ENCODE measurements at places on chromosomes 7 and 10.
A peak's percentile ranks its signal among the peaks of the same experiment; 100 is the strongest.

- no peak for DNase-seq
These were observed 99.9 kb downstream of the MPP7 start for GRCh38 chr10:28202941-28203352.

DNA sequence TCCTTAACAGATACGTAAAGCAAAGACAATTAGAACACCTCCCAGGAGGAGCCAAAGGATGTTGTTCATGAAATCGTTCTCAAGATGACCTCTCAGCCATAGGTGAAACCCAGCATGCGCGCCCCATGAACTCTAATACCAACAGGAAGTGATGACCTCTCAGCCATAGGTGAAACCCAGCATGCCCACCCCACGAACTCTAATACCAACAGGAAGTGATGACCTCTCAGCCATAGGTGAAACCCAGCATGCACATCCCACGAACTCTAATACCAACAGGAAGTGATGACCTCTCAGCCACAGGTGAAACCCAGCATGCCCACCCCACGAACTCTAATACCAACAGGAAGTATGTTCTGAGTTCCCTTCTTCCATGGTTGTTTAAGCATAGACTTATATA is 205.2 kb upstream of the ADARB2 start:
- DNase-seq = no peak

DNA sequence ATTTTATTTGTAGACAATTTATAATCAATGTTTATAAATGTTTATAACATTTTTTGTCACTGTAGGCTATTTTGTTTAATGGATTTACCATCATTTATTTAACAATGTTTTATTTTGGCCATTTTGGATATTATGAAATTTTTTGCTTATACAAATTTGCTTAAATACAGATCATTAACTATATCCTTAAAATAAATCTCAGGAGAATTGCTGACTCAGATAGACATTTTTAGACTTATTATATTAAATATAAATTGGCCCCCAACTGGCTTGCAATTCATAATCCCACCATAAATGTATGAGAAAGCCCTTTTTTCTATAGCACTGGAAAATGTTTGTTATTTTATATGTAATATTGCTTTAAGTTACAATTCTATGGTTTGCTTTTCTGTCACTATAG is 3.8 kb upstream of the CLRN3 start:
- no peak for DNase-seq

DNA sequence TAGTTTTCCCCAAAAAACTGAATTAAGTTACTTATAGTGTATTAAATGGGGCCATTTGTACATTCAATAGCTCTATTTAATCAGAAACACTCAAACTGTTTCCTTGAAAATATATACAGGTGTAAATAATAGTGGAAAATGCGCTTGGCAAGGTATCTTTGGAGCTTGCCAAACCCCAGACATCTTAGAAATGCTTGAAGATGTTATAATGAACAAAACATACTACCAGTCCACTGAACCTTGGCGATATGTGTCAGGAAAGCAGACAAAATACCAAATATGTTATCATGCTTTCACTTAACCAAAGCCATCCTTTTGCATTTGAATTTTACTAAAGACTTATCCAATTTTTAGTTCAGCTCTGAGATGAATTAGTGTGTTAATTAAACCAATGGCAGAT is 352.7 kb upstream of the SEMA3A start:
- no peak for DNase-seq

DNA sequence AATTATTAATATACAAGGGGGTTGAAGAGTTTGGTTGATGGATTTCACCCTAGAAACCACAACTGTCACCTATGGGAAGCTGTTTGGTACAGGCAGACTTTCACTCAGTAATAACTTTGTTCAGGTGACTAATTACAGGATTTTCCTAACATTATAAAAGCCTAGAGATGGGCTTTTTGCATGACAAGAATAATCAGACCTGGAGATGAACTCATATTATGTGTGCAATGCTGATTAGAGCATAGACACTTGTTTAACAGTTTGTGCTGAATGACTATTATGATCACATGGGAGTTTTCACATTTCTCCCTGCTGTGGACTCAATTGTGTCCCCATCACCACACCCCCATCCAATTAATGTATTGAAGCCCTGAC is 90.2 kb upstream of the STEAP4 start:
- DNase-seq = no peak

- DNase-seq = peak; percentile 50
These were observed 103.6 kb downstream of the SMURF1 start for GRCh38 chr7:99040104-99040958.

DNA sequence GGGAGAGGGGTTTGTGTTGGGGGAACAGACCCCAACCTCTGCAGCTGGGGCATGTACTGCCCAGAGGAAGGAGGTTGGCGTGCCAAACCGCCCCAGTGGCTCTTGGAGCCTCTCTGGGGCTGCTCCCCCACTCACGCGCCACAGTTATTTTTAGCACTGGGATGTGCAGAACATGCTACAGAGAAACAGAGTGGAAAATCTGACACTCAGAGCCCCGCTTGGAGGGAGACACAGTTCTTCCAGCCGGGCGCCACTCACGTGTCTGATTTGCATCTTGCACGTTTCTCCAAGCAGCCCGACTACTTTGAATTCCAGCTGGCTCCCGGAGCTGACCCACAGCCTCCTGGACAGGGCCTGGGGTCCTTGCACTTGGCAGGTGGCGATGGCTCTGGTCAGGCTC is 182.0 kb downstream of the RPS24 start:
- no peak for DNase-seq

DNA sequence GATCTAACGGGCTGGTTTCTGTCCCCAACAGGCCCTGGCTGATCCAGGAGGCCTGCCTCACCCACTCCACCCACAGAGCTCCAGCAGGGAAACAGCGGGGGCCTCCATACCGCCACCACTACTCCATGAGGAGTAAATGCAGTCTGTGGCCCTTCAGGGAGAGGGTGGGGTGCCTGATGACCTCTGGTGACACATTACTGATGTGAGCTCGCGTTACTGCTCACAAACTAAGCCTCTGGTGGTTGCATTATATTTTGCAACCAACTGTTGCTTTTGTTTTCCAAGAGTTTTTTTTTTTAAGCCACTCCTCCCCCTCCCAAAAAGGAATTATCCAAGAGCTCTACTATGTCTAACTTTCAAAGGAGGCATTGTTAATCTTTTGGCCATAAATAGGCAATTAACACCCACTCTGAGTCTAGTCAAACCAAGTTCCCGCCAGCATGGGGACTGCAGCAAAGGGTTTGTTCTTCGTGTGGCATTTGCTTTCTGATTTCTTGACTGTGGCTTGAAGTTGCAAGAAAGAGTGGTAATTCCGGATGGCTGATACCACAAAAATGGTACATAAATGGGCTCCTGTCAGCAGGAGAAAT is 72.6 kb downstream of the FAM53B start:
- DNase-seq = no peak

- DNase-seq = no peak
These were observed 506.6 kb upstream of the POT1 start for GRCh38 chr7:125436220-125436619.

GRCh38 chr7:64098-64915 is 128.1 kb upstream of the FAM20C start:
- DNase-seq = no peak

DNA sequence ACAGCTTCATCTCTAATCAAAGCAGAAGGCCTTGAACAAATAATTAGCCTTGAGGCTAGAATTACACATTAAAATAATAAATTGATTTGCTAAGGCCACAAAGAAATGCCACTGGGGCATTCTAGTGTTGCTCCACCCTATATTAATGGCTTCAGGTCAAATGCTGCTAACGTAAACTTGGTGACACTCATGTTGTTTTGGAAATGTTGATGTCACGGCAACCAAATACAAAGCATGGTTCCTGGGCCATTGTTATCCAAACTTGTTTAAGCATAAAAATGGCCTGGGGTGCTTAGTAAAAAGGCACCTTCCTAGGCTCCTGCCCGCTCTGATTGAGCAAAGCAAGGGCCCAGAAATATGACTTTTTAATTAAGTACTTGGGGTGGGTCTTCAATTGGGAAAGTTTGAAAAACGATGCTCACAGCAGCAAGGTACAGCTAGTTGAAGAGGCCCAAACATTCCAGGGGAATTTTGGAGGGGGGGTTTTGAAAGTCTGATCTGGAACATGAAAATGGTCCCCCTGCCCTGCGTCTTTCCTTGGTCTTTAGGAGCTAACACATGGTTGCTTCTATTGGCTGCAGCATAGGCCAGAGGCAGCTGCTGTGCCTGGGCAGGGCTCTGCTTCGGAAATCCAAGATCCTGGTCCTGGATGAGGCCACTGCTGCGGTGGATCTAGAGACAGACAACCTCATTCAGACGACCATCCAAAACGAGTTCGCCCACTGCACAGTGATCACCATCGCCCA is 67.8 kb downstream of the ABCC2 start:
- DNase-seq = no peak

- no peak for DNase-seq
These were observed 11.3 kb upstream of the STMP1 start for GRCh38 chr7:135650831-135651573.

DNA sequence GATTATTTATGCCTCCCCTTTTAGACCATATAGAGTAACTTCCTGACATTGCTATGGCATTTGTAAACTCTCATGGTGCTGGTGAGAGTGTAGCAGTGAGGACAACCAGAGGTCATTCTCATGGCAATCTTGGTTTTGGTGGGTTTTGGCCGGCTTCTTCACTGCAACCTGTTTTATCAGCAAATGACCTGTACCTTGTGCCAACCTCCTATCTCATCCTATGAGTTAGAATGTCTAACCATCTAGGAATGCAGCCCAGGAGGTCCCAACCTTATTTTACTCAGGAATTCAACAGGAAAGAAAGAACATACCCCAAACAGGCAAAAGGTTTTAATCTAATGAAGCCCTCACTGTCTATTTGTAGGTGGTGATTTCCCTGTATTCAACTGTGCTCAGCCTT is 205.4 kb upstream of the YAE1 start:
- no peak for DNase-seq

GRCh38 chr10:9260690-9261089 is 1206.2 kb downstream of the GATA3 start:
- no peak for DNase-seq
